GM23338 (cell line): ENCODE measurements at places on chromosomes 6 and 20.

GRCh38 chr6:161270116-161270515, 3.7 kb downstream of the AGPAT4 start:
- no peaks in the 10 kb centered on the region for H3K36me3 ChIP-seq
- H3K4me1 ChIP-seq, result peaks cover 31% of the 10 kb centered on the region
- no peak overlapping the region for H3K27ac ChIP-seq
- DNase-seq, result no peak

DNA sequence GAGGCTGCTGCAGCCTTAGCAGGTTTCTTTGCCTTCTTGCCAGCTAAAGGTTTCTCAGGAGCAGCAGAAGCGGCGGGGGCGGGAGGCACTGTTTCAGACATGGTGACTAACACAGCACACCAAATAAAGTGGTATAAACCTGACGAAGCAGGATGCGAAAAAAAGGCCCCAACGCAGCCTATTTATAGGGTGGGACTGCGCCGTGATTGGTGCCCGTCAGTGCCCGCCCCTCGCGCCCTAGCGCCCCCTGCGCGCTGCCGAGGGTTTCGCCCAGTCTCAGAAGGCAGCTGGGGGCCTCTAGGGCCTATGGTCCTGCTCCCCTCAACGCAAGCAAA, 55.0 kb downstream of the TRIM38 start:
- DNase-seq, result peak; percentile 72
- no peak overlapping the region for H3K4me3 ChIP-seq
- peaks cover 33% of the 10 kb centered on the region for H3K4me1 ChIP-seq
- peak overlapping the region; percentile 68; the same call in 1 of the 2 replicates for H3K27ac ChIP-seq
- no peaks in the 10 kb centered on the region for H3K36me3 ChIP-seq

GRCh38 chr20:59144831-59145196, 18.8 kb upstream of the ZNF831 start:
- no peak overlapping the region for H3K27ac ChIP-seq
- DNase-seq, result no peak
- no peaks in the 10 kb centered on the region for H3K4me1 ChIP-seq
- H3K36me3 ChIP-seq, result no peaks in the 10 kb centered on the region
- no peaks in the 10 kb centered on the region for H3K27me3 ChIP-seq

DNA sequence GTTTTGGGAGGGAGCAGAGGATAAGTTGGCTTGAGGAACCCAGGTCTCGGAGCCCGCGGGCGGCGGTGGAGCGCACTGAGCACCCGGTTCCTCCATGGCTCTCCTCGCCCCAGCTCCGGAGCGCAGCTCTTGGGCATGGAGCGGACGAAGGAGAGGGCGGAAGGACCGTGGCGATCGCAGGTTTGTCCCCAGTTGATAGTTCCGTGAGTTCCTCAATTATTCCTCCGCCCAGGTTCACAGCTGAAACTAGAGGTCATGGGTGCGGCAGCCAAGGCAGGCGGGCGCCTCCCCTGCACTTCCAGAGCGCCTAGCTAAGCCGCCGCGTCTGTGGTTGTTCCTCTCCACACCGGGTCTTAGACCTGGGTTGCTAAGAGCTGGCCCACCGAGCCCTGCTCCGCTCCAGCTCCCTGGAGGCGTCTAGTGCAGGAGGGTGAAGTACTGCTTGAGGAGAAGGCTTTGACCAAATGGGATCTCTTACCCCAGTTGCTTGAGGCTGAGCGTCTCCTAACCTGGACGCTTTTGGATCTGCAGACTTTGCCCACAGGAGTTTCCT, at the start of gene HTR1B:
TSS of gene HTR1B (minus strand) at position 184 of the 553 bp plus-strand sequence. CDS start at position 96, 88 bp downstream.
- peaks cover 26% of the 10 kb centered on the region for H3K4me1 ChIP-seq
- peak; percentile 69 for DNase-seq
- H3K36me3 ChIP-seq, result no peaks in the 10 kb centered on the region
- no peak within 1 kb of the TSS for H3K27ac ChIP-seq
- peaks cover 75% of the 10 kb centered on the region for H3K27me3 ChIP-seq
- H3K4me3 ChIP-seq, result peak within 1 kb of the TSS; percentile 88

DNA sequence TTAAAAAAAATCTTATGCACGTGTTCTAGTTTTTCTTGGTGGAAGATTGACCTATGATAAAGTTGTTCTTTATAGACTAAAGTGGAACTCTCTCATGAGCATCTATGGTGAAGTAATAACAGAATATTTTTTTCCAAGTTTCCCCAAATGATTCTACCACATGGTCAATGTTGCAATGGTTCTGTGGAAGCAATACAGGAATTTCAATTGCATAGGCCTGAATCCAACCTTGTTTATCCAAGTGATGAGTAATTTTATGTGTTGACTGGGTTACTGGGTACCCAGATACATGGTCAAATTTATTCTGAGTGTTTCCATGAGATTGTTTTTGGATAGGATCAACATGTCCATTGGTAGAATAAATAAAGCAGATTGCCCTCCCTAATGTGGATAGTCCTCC, 581.5 kb downstream of the MMUT start:
- H3K27me3 ChIP-seq, result no peaks in the 10 kb centered on the region
- H3K36me3 ChIP-seq, result no peaks in the 10 kb centered on the region
- no peak overlapping the region for H3K27ac ChIP-seq
- H3K4me3 ChIP-seq, result no peak overlapping the region
- no peaks in the 10 kb centered on the region for H3K4me1 ChIP-seq
- DNase-seq, result no peak

GRCh38 chr6:33836806-33837469, 33.1 kb upstream of the MLN start:
- peaks cover 22% of the 10 kb centered on the region for H3K4me1 ChIP-seq
- no peak for DNase-seq
- H3K36me3 ChIP-seq, result no peaks in the 10 kb centered on the region
- H3K4me3 ChIP-seq, result no peak overlapping the region
- H3K27me3 ChIP-seq, result no peaks in the 10 kb centered on the region
- no peak overlapping the region for H3K27ac ChIP-seq

DNA sequence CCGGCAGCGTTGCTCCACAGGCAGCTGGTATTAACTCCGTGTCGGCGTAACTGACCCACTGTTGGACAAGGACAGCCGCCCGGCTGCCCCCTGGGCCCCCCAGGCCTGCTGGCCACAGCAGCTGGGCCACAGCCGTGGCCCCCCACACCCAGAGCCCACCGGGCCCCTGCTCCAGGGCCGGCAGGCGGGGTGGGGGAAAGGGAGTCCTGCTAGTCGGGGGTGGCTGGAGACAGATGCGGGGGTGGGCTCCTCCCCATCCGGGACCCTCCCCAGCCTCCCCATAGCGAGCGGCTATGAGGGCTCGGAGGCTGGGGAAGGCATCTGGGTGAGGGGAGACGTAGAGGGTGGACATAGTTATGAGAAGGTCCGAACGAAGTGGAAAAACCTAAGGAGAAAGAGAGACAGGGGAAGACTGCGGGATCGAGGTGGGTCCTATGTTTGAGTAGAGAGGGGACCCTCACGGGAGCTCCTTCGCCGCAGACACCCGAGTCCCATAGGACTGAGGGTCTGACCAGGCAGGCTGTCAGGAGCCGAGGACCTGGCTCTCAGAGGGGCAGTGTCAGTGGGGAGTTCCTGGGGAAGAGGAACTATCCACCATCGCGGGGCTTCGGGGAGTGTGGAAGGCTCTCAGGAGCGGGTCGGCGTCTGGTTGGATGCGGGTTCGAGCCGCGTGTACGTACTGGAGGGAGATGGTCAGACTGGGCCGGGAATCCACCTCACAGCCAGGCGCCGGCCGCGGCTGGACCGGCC, 511 bp downstream of the VARS1 start:
- peak; percentile 27 for DNase-seq
- peaks cover 14% of the 10 kb centered on the region for H3K36me3 ChIP-seq
- peak overlapping the region; percentile 99 for H3K4me3 ChIP-seq
- H3K27ac ChIP-seq, result peak overlapping the region; percentile 78; the same call in 1 of the 2 replicates
